Endothelial cell of umbilical vein (primary cell): ENCODE measurements at places on chromosomes 11 and 22.

DNA sequence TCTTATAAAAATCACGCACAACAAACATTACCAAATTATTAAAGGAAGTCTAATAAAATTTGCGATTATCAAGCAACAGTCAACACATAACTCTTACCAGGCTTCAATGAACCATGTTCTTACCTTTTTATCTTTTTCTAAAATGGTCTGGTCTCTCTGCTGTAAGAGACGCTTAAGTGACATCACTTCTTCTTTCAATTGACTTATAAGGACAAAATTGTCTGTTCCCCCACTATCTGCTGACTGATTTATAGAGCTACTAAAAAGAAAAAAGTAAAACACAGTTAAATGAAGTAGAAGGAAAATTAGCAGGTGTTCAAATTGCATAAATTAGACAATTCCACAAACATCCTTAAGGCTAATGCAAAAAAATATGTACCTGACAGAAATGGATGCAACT is 10.9 kb downstream of the FAM76B start:
- DNase-seq, result no peak

GRCh38 chr11:112614605-112615004 is 346.6 kb upstream of the NCAM1 start:
- no peak for DNase-seq

GRCh38 chr11:46408407-46408986 is 16.9 kb upstream of the CHRM4 start:
- no peak for DNase-seq

GRCh38 chr11:104043142-104043541 is 6.7 kb downstream of the DDI1 start:
- DNase-seq, result no peak

DNA sequence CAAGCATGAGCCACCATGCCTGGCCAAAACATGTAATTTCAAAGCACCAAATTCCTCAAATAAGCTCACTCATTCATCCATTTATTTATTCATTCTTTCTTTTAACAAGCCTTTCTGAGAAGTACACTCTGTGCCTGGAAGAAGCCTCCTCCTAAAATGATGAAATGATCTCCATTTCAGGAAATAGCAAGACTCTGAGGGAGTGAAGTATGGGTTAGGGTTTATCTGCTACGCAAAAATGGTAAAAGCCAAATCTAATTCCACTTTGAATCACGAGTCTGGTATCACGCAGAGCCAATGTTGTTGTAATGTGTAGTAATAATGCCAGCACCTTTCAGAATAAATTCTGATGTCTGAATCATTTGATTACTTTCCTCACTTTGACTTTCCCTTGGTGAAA is 1041.8 kb downstream of the LRRC4C start:
- no peak for DNase-seq
